ENCODE measurements at places on chromosomes 12 and 14. TPM values are rescaled to one million over a fixed set of nuclear protein-coding genes. Genes with fewer than 3 reads are reported as not detected.

The GALC gene
- polyA plus RNA-seq, result 4.5 TPM

The MVK gene
- 43.1 TPM for polyA plus RNA-seq

The B3GNT4 gene
- 2.9 TPM for polyA plus RNA-seq

The C12orf42 gene
- not detected for polyA plus RNA-seq

The BDKRB2 gene
- polyA plus RNA-seq, result 18.1 TPM

The NOS1 gene
- polyA plus RNA-seq, result not detected

The TCL1B gene
- polyA plus RNA-seq, result not detected

The CCDC175 gene
- polyA plus RNA-seq, result not detected

Measured in mammary epithelial cell (primary cell).